ENCODE measurements at places on chromosomes 12 and 14. TPM values are rescaled to one million over a fixed set of nuclear protein-coding genes. Genes with fewer than 3 reads are reported as not detected.

GRCh38 chr12:34298971-34299801 lies 276.9 kb downstream of the ALG10 start:
- peak; percentile 5 for DNase-seq

GRCh38 chr12:62744551-62744950 lies 190.4 kb downstream of the PPM1H start:
- DNase-seq, result peak; percentile 40

The DGLUCY gene
- total RNA-seq, result 129 TPM

The KRT7 gene
- total RNA-seq, result 1.0 TPM

- DNase-seq, result no peak
Measured at GRCh38 chr14:21267431-21267845, 1.8 kb downstream of the HNRNPC start.

DNA sequence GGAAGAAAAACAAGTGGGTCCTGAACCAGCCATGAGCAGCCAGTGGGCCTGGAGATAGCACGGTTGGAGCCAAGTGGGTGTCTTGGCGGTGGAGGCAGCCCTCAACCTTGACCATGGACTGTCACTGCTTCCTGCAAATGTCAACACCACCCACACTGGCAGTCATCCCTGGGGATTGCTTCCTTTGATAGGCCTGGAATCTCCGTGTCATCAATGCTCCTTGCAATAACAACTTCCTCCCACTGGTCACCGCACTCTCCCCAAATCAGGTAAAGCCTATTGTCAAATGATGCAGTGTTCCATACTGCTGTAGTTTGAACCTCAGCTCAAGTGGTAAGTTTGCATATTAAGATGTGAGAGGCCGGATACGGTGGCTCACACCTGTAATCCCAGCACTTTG lies 129.1 kb downstream of the NTF3 start:
- no peak for DNase-seq

DNA sequence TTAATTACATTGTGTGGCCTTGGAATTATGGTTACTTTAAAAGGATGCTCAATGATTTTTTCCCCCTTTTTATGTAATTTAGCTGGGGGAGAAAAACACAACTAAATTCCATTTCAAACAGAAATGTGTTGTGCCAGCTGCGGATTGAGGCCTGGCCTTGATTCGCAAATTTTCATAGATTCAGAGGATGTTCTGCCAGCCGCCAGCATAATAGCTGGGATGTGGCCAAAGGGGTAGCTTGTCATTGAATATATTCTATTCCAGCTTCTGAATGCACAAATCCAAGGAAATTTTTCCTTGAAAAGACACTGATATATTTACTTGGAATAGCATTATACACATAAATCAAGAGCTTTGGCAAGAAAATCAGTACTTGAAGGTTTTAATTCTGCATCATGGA lies 43.7 kb downstream of the TRHDE start:
- no peak for DNase-seq

The KCNJ8 gene
- total RNA-seq, result 31.2 TPM

The ASIC1 gene
- total RNA-seq, result 4.1 TPM

The DBX2 gene
- 0.50 TPM for total RNA-seq

The P3H3 gene
- 22.3 TPM for total RNA-seq

- DNase-seq, result no peak
Measured at GRCh38 chr12:77679686-77680085, 151.0 kb upstream of the NAV3 start.

DNA sequence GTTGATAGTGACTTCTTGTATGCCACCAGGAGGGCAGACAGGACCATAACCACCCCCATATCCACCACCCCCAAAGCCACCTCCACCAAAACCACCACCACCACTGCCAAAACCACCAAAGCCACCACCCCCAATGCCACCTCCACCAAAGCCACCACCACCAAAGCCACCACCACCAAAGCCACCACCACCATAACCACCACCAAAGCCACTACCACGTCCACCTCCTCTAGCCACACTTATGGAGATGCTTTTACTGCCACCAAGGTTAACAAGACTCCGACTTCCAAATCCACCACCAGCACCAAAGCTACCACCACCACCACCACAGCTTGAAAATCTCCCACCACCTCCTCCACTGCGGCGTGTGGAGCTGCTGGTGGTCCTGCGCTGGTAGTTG lies 332 bp downstream of the KRT1 start:
- no peak for DNase-seq

The AMDHD1 gene
- 0.82 TPM for total RNA-seq

- no peak for DNase-seq
Measured at GRCh38 chr14:41805633-41806032, 199.0 kb downstream of the LRFN5 start.

The B4GALNT1 gene
- 2.4 TPM for total RNA-seq

- no peak for DNase-seq
Measured at GRCh38 chr14:68144051-68144681, 324.6 kb downstream of the RAD51B start.

- no peak for DNase-seq
Measured at GRCh38 chr12:130715150-130715997, 725 bp downstream of the RIMBP2 start.

GRCh38 chr14:22814941-22815713 lies at the start of gene SLC7A7:
Gene SLC7A7 (minus strand): TSS chr14:22815435. CDS start chr14:22813398, 2,037 bp downstream.
- no peak for DNase-seq

DNA sequence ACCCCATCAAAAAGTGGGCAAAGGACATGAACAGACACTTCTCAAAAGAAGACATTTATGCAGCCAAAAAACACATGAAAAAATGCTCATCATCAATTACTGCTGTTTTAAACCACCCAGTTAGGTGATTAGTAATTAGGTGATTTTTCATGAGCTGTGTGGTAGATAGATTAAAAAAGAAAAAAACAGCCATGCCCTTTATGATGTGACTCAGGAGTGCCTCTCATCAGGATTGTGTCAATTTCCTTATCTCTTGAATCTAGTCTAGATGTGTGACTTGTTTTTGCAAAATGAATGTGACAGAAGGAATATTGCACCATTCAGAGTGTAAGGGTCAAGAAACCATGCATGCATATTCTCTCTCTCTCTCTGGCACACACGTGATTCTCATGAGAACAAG lies 5.7 kb downstream of the OR10A7 start:
- DNase-seq, result no peak

The GRIN2B gene
- total RNA-seq, result 0.29 TPM

GRCh38 chr14:70823281-70823680 lies 14.0 kb upstream of the MAP3K9 start:
- no peak for DNase-seq

The SRSF5 gene
- 173 TPM for total RNA-seq

GRCh38 chr14:25118671-25119070 lies 68.7 kb upstream of the STXBP6 start:
- DNase-seq, result no peak

DNA sequence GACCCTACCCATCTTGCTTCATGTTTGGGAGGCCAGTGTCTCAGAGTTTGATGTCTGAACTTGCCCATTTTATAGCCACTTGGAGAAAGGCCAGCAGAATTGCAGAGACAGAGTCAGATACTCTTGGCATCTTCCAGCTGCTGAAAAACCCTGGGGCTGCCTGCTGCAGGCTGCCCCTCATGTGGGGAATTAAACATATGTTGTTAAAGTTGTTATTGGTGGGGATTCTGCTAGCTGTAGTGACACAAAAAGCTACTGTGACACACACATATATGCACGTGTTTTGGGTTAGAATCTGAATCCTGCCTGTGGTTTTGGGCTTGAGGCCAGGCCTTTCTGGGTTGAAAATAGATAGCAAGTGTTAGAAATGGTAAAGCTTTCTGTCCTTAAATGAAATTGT lies 1288.4 kb downstream of the AACS start:
- no peak for DNase-seq

DNA sequence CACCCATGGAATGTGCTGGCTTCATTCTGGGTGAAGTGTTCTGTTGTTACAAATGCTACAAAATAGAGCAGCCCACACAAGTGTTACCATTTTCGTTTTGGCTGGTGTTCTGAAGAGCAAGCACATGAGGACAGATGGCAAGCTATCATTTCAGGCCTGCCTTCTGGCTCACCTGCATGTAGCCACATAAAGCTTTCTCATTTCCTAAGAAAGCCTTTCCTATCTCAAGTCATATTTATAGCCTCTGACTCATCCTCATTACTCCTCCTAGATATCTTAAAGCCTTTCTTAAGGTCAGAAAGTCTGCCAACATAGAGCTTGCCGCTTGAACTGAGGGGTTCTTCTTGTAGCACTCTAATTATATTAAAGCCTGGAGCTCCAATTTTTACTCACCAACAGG lies 89.0 kb downstream of the PTPRR start:
- no peak for DNase-seq

The GALNT16 gene
- total RNA-seq, result 28.8 TPM

- no peak for DNase-seq
Measured at GRCh38 chr14:53542732-53543131, 389.6 kb upstream of the DDHD1 start.

The GPR68 gene
- total RNA-seq, result 1.8 TPM

The IFT81 gene
- 8.0 TPM for total RNA-seq

DNA sequence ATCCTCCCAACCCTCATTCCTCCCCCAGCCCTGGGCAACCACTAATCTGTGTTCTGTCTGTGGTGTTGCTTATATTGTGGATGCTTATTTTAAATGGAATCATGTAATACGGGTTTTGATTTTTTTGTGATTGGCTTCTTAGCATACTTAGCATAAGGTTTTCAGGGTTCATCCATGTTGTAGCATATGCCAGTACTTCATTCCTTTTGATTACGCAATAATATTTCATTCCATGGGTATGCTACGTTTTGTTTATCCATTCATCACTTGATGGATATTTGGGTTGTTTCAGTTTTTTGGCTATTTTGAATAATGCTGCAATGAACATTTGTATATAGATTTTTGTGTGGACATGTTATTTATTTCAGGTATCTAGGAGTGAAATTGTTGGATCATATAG lies 82.9 kb downstream of the TSPAN9 start:
- DNase-seq, result no peak

DNA sequence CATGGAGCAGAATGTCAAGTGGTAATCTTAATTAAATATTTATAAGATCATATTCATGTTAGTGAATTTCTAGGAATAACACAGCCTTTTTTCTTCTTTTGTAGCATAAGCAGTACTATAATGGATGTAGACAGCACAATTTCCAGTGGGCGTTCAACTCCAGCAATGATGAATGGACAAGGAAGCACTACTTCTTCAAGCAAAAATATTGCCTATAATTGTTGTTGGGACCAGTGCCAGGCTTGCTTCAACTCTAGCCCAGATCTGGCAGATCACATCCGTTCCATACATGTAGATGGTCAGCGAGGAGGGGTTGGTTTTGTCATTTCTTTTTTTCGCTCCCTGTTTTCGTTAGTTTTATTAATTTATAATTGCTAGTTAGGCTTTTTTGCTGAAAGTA lies 23.1 kb downstream of the AEBP2 start:
- DNase-seq, result no peak

- no peak for DNase-seq
Measured at GRCh38 chr12:110555577-110556406, 27.3 kb downstream of the PPTC7 start.

- DNase-seq, result no peak
Measured at GRCh38 chr14:85459361-85460000, 70.5 kb upstream of the FLRT2 start.

DNA sequence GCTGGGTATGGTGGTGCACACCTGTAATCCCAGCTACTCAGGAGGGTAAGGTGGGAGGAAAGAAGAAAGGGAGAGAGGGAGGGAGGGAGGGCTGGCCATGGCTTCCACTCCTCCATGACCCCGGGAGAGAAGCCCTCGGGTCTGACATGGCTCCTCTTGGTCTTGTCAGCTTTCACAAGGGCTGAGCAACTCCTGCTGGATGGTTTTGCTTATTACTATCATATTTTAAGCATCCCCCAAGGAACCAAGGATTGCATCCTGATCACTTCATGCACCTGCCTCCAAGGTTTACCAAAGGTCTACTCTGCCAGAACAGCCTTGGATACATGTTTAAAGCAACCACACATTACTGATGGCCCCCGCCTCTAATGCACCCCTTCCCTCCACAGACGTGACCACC lies 28.0 kb upstream of the NCOR2 start:
- DNase-seq, result no peak

Measured in left cardiac atrium (tissue), 4 donors.